A549 (cell line): ENCODE measurements at places on chromosomes 3 and 15. TPM values are rescaled to one million over a fixed set of nuclear protein-coding genes. Genes with fewer than 3 reads are reported as not detected.

DNA sequence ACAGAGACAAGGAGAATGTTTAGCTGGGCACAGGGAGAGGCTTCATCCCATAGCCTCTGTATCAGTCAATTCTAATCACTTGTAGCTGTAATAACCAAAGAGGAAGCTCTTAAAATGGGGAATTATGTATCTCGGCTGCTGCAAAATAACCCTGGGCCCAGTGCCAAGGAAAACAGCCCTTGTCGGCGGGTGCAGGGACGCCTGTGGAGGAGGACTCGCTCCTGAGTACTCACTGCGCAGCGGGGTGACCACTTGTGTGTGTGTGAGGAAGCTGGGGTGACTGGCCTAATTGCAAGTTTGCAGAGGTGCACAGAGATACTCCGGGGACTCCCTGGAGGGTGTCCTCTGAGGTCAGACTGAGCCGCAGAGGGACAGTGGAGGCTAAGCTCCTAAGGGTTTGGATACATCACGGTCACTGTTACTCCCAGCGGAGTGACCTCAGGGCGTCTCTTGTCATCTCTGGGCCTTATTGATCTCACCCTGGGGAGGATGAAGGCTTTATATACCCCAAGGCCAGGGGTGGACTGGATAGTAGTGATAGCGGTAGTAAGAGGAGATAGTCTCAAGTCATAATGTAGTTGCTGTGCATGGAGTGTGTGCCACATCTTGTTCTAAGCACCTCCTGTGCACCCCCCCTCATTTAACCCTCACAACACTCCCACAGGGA lies 37.2 kb downstream of the SLC6A6 start:
- no peak for DNase-seq

- DNase-seq, result no peak
Observed at GRCh38 chr3:52240059-52240885, 1.3 kb upstream of the TWF2 start.

- no peak for DNase-seq
Observed at GRCh38 chr3:173411375-173411973, 13.9 kb downstream of the NLGN1 start.

GRCh38 chr15:42085236-42085605 lies 9.1 kb downstream of the PLA2G4D start:
- no peak for DNase-seq

DNA sequence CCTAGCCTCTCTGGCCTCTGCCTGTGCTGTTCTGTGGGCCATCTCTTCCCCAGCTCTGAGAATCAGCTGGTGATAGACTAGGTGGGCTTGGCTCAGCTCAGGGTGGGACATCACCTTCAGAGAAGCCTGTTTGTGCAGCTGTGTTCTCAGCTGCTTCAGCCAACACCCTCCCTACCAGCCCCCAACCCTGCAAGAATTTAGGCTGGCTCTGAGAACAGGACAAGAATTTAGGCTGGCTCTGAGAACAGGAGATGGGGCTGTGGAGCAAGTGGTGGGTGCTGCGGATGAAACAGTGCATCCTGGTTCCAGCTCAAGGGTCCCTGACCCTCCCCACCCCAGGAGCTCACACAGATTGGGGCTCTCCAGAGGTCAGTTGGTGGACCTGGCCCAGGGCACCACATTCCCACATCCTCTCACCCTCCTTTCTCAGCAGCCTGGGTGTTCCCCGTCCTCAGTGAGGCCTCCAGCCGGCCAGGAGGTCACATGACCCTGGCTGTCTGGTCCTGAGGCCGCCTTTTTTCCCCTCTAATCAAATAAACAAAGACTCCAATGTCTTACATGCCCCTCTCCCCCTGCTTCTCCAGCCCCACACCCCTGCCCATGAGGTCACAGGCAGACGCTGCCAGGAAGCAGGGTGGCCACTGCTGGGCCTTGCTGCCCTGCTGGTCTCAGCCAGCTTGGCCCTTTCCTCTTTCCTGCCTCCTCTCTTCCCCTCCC lies 14.9 kb downstream of the PLEKHO2 start:
- DNase-seq, result no peak

Gene FOXL2
- 2.7 to 3.6 TPM (median 3.1 TPM) in 3 replicates for polyA plus RNA-seq

Gene FHIT
- polyA plus RNA-seq, result 0.76 to 2.8 TPM (median 0.92 TPM) in 3 replicates

Gene TEX9
- 7.7 to 9.8 TPM (median 8.5 TPM) in 3 replicates for polyA plus RNA-seq

Gene EEF1AKMT4
- polyA plus RNA-seq, result 9.0 to 9.8 TPM (median 9.7 TPM) in 3 replicates

Gene SLC12A1
- not detected in 3 replicates for polyA plus RNA-seq

Gene DCBLD2
- polyA plus RNA-seq, result 266 to 276 TPM (median 272 TPM) in 3 replicates

Gene CHRNA7
- polyA plus RNA-seq, result 1.3 to 1.5 TPM (median 1.3 TPM) in 3 replicates
